Caco-2 (cell line): ENCODE measurements at places on chromosomes 13 and 19.

GRCh38 chr13:100537951-100538462, 50.6 kb downstream of the GGACT start:
- no peaks in the 10 kb centered on the region for H3K27me3 ChIP-seq
- H3K36me3 ChIP-seq, result no peaks in the 10 kb centered on the region
- H3K4me1 ChIP-seq, result no peaks in the 10 kb centered on the region
- DNase-seq, result no peak
- no peak overlapping the region for H3K4me3 ChIP-seq

GRCh38 chr13:29810145-29810742, 40.2 kb downstream of the UBL3 start:
- peaks cover 51% of the 10 kb centered on the region for H3K4me1 ChIP-seq
- H3K4me3 ChIP-seq, result no peak overlapping the region

- H3K4me1 ChIP-seq, result no peaks in the 10 kb centered on the region
- DNase-seq, result no peak
- H3K27me3 ChIP-seq, result no peaks in the 10 kb centered on the region
Measured at GRCh38 chr19:16023146-16023915, 53.0 kb upstream of the TPM4 start.

- H3K36me3 ChIP-seq, result no peaks in the 10 kb centered on the region
- peaks cover 32% of the 10 kb centered on the region for H3K4me1 ChIP-seq
- DNase-seq, result no peak
- no peaks in the 10 kb centered on the region for H3K27me3 ChIP-seq
- H3K4me3 ChIP-seq, result peak overlapping the region; percentile 33; the same call in 1 of the 2 replicates
Measured at GRCh38 chr19:2494084-2494446, 18.1 kb downstream of the GADD45B start.

- H3K27ac ChIP-seq, result no peak overlapping the region
- DNase-seq, result no peak
- H3K36me3 ChIP-seq, result peaks cover 13% of the 10 kb centered on the region
Measured at GRCh38 chr19:53577968-53578367, 40.0 kb downstream of the ZNF331 start.

- DNase-seq, result no peak
- H3K36me3 ChIP-seq, result no peaks in the 10 kb centered on the region
- H3K27me3 ChIP-seq, result no peaks in the 10 kb centered on the region
- H3K4me3 ChIP-seq, result no peak overlapping the region
- no peak overlapping the region for H3K27ac ChIP-seq
Measured at GRCh38 chr13:32202268-32202667, 112.9 kb downstream of the ZAR1L start.
